Subcutaneous adipose tissue (tissue), 4 donors: ENCODE measurements at places on chromosomes 7 and 10. TPM values are rescaled to one million over a fixed set of nuclear protein-coding genes. Genes with fewer than 3 reads are reported as not detected.

HOXA9 gene
- 5.4 TPM for total RNA-seq

LARP4B gene
- 55.5 TPM for total RNA-seq

HOXA13 gene
- total RNA-seq, result not detected

ADCY1 gene
- 3.1 TPM for total RNA-seq

SPDYE2 gene
- total RNA-seq, result not detected

ABCC2 gene
- 4.2 TPM for total RNA-seq

BHLHA15 gene
- total RNA-seq, result not detected

SPDYE6 gene
- not detected for total RNA-seq

WDR86 gene
- 14.5 TPM for total RNA-seq

CPXM2 gene
- total RNA-seq, result 5.7 TPM

SPDYE8 gene
- not detected for total RNA-seq

ECHS1 gene
- 106 TPM for total RNA-seq

CPED1 gene
- 49.5 TPM for total RNA-seq

ELOVL3 gene
- total RNA-seq, result 1.3 TPM

SOSTDC1 gene
- not detected for total RNA-seq

TMEM139 gene
- not detected for total RNA-seq

CYP17A1 gene
- total RNA-seq, result not detected

EVX1 gene
- total RNA-seq, result not detected

MSANTD7 gene
- 13.5 TPM for total RNA-seq

ADD3 gene
- 654 TPM for total RNA-seq

TMEM236 gene
- total RNA-seq, result 6.8 TPM

RET gene
- total RNA-seq, result 0.33 TPM

PTER gene
- total RNA-seq, result 21.4 TPM

NKX1-2 gene
- total RNA-seq, result not detected

LRRN3 gene
- 1.7 TPM for total RNA-seq

MXI1 gene
- total RNA-seq, result 58.2 TPM

ELMO1 gene
- 128 TPM for total RNA-seq

CAMK1D gene
- total RNA-seq, result 10.9 TPM

TCF7L2 gene
- total RNA-seq, result 24.3 TPM

FAM25G gene
- not detected for total RNA-seq

ZNF722 gene
- total RNA-seq, result not detected

FBXL13 gene
- not detected for total RNA-seq

CLCN1 gene
- not detected for total RNA-seq

IFIT2 gene
- 10.9 TPM for total RNA-seq

EPDR1 gene
- 39.3 TPM for total RNA-seq

SLC39A12 gene
- not detected for total RNA-seq

TMEM176B gene
- 30.8 TPM for total RNA-seq

CH25H gene
- 4.6 TPM for total RNA-seq

TMEM130 gene
- not detected for total RNA-seq

MMD2 gene
- total RNA-seq, result not detected

FFAR4 gene
- total RNA-seq, result 1.1 TPM

OR2A1 gene
- total RNA-seq, result not detected

OPN1SW gene
- total RNA-seq, result not detected

C7orf57 gene
- total RNA-seq, result not detected

DPP6 gene
- total RNA-seq, result 2.0 TPM

CNNM1 gene
- 0.22 TPM for total RNA-seq

SVOPL gene
- not detected for total RNA-seq

CYP3A7 gene
- not detected for total RNA-seq

GDF10 gene
- 9.7 TPM for total RNA-seq

PON2 gene
- total RNA-seq, result 127 TPM

EPHB6 gene
- 11.4 TPM for total RNA-seq

BUB3 gene
- total RNA-seq, result 129 TPM

AHR gene
- total RNA-seq, result 81.5 TPM

TFEC gene
- 18.6 TPM for total RNA-seq
